ENCODE measurements at places on chromosomes 12 and 14.

- no peak for DNase-seq
Observed at GRCh38 chr12:113477842-113478215, 6.2 kb upstream of the LHX5 start.

- DNase-seq = no peak
Observed at GRCh38 chr12:67562513-67563287, 85.8 kb upstream of the DYRK2 start.

GRCh38 chr12:132196038-132196872, 52.0 kb downstream of the NOC4L start:
- DNase-seq = no peak

DNA sequence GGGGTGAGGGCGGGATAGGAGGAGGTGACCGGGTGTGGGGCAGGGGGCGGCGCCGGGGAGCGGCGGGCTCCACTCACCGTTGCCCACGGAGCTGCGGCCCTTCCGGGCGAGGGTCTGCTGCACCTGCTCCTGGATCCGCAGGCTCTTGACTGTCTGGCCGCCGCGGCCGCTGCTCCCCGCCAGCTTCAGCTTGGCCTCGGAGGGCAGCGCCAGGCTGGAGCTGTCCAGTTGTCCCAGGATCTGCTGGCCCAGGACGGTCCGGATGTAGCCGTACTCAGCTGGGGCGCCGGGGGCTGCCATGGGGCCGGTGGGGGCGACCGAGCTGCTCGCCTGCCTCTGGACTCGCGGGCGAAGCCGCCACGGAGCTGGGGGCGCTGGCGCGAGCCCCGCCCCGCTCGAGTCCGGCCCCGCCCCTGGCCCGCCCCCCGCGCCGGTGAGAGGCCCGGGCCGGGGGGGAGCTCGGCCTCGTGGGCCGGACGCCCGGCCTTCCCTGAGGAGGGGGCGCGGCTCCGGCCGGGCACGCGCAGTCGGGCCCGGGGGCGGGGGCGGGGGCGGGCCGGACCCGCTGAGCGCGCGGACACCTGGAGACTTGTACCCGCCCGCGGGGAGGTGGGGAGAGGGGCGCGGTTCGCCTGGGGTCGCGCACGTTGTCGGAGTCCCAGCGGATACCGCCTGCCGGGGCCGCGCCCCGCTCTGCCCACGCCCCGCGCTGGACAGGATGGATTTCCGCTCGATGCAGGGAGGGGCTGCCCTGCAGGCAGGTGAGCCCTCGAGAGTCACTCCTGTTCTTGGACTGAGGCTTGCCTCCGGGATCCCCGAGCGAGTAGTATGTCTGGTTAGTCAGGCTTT, at the start of gene PKP2:
Gene PKP2 (minus strand): TSS at position 346 of the 849 bp plus-strand sequence. CDS start 46 bp downstream, at position 300.
- DNase-seq = no peak

DNA sequence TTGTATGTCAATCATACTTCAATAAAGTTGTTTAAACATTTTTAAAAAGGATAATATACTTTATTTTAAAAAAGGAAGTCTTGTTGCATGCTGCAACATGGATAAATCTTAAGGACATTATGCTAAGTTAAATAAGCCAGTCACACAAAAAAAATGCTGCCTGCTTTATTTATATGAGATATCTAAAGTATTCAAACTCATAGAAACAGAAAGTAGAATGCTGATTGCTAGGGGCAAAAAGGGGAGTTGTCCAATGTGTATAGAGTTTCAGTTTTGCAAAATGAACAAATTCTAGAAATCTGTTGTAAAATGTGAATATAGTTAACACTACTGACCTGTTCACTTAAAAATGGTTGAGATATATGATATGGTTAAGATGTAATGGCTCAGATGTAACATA, 8.7 kb downstream of the KLRC4 start:
- no peak for DNase-seq

DNA sequence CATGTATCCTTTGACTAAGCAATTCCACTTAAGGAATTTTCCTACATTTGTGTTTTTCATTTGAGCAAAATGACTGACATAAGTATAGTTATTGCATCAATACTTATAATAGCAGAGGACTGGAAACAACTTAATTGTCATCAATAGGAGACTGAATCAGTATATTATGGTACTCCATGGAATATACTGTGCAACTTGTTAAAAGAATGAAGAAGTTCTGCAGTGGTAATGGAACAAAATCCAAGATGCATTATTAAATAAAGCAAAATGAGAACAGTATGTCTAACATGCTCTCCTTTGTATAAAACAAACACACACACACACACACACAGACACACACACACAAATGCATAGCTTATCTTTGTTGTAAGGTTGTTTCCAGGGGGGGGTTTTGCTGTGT, 303.1 kb downstream of the RAD51B start:
- DNase-seq = no peak

DNA sequence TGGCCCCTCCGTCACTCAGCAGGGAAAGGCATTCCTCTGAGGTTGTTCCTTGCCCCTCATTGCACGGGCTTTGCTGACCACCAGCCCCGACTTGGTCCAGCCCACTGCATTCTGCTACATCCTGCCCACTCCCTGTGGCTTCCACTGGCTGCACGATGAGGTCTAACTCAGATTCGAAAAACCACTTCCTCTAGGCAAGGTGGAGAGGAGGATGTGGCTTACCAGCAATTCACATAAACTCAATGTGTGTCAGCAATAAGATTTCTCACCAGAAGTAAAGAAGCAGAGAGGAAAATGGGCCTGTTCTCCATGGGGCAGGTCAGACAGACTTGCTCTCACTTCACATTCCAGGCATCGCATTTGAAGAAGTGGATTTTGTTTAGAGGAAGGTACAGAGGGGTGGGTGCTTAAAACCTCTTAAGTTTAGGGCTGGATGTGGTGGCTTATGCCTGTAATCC, 14.7 kb downstream of the GPR68 start:
- DNase-seq = no peak

- DNase-seq = no peak
Observed at GRCh38 chr12:107435520-107435919, 250.1 kb upstream of the PWP1 start.

DNA sequence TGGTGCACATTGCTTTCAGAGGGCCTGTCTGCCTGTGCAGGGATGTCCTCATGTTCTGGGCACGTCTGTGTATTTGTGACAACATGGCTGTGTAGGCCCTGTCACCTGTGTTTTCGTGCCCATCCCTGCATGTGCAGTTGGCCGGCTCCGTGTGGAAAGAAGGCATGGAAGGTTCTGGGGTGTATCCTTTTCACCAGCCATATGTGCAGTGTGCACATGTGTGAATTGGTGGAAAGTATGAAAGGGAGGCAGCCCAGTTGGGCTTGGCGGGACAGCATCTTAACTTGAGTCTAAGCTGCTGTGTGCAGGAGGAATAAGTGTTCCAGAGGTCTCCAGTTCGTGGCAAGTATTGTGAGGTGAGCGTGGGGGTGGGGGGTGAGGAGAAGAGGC, 669 bp downstream of the TSPAN11 start:
- no peak for DNase-seq

GRCh38 chr12:59059088-59059935, 139.0 kb upstream of the LRIG3 start:
- no peak for DNase-seq

- no peak for DNase-seq
Observed at GRCh38 chr14:71143381-71144290, 236.4 kb downstream of the PCNX1 start.

DNA sequence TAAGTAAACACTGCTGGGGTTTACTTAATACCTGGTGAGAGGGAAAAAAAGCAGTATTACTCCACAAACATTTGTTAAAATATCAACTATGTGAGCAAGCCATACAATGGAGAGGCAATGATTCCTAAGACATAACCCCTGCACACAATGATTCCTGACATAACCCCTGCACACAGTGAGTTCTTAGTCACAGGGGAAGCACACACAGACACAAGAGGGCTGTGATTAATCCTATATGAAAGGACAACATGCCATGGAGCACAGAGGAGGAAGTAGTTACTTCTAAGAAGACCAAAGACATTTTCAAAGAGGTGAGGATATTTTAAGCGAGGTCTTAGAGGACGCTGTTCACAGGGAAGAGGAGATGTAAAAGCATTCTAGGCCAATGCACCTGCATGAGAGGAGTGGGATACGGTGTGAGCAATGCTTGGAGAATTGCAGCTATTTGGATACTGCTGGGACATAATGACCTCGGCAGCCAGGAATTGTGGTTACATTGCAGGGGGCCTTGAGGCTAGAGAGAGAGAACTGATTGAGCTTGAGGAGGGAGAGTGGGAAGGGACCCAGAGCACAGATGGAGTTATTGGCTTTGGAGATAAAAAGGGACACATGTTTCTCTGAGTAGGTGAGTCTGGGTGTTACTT, 211.9 kb downstream of the APAF1 start:
- DNase-seq = no peak

DNA sequence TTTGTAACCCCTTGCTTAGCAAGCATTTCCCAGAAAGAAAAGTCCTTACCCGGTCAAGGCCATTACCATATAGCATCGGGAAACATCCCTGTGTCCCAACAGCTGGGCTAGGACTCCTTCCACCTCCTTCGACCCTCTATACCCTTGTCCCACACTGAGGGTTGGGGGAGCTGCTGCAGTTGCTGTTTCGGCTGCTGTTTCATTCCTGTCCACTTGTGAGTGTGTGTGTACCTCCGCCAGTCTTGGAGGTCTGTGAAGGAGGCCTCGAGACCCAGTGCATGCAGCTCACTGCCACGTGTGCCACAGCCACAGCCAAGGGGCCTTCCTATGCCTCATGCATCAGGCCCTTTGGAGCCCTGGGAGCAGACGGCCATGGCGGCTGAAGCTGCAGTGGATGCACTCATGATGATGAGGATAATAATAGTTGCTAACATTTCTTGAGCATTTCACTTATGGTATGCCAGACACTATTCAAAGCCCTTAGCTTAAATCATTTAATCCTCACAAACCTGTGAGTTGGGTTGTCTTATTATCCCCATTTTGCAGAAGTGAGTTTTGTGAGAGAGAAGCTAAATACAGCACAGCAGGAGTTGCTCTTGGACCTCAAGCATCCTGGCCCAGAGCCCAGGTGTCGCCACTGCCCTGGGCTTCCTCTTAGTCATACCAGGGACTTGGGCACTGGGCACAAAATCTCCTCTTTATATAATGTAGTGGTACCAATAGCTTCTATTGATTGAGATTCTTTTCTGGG, 156.5 kb downstream of the PRKCH start:
- DNase-seq = no peak

- DNase-seq = no peak
Observed at GRCh38 chr12:11730299-11731041, 81.0 kb downstream of the ETV6 start.

DNA sequence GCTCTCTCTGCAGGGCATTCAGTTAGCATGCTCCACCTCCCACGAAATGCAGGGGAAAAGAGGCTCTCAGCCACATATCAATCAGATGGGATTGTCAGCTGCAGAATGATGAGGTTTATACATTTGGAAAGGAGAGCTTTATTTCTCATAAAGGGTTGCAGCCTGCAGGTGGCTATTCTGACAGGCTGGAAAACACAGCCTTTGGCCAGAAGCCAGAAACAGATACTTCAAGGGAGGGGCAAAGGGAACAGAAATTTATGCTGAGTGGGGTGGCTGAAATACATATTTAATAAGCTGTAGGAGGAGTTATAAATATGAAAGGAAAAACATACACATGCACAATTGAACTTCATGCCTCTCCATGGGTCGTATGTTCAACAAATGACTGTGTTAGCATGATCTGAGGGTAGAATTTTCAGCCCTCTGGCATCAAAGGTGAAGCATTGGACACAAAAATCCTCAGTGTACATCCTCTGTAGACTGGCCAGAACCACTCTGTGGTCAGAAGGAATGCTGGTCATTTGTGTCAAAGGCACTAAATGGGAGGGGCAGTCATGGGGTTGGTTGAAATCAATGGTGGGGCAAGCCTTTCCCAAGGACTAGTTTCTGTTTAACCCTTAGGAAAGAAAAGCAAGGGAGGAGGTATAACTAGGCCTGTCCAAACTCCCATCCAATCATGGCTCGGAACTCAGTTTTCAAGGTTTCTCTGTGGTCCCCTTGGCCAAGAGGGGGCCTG, 62.4 kb downstream of the TMX1 start:
- DNase-seq = no peak

GRCh38 chr14:50814161-50814560, 16.8 kb downstream of the NIN start:
- DNase-seq = no peak

- no peak for DNase-seq
Observed at GRCh38 chr12:54590978-54591591, 2.6 kb upstream of the PPP1R1A start.

GRCh38 chr12:107026806-107027635, 40.1 kb upstream of the MTERF2 start:
- DNase-seq = no peak

DNA sequence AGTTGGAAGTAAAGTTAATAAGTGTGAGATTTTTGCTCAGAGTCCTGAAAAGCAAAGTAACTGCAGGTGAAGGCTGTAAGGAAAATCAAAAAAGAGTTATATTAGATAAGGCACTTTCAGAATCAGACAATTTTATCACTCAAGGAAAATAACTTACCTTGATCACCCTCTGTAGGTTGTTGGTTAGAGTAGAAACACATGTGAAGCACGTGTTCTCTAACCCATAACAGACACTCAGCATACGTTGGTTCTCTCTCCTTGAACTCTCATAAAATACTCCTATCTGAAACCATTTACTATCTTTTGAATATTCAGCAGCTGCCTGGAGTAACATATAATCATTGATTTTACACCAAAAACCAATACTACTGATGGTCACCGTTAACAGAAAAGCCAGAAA, 335.5 kb downstream of the KCNH5 start:
- no peak for DNase-seq

DNA sequence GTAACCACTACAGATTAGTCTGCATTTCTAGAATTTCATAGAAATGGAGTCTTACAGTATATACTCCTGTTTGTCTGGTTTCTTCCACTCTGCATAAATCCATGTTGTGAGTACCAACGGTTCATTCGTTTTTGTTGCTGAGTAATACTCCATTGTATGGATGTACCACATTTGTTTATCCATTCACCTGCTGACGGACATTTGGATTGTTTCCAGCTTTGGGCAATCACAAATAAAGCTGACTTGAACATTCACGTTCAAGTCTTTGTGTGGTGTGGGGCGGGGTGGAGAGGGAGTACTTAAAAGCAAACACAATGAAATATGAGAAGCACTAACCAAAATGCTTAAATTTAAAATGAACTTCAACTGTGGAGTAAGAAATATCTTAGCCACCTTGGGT, 7.1 kb downstream of the HECTD4 start:
- DNase-seq = no peak

DNA sequence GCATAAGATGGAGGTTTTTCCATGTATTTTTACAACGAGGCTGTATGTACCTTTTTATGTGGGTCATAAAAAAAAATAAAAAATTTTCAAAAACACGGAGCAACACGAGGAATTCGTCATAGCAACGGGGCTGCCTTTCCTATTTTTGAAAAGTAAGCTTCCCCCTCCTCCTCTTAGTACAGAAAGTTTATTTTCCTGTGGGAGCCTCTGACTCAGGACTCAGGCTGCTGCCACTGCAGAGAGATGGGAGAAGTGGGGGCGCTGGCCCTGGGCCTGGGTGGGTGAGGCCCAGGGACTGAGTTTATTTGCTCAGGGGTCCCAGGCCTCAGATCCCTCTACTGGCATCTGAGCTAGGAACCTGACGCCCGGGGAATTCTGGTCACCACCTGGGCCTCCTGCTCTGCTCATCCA, 10.2 kb upstream of the CMKLR1 start:
- no peak for DNase-seq

- no peak for DNase-seq
Observed at GRCh38 chr12:67449591-67450052, 180.5 kb downstream of the CAND1 start.

Data from stimulated activated CD4-positive, alpha-beta T cell treated with anti-CD3 and anti-CD28 coated beads, Interleukin-15, amount 100 ng/mL, for 1 hour (primary cell).